ENCODE measurements at places on chromosomes 3 and 15.

DNA sequence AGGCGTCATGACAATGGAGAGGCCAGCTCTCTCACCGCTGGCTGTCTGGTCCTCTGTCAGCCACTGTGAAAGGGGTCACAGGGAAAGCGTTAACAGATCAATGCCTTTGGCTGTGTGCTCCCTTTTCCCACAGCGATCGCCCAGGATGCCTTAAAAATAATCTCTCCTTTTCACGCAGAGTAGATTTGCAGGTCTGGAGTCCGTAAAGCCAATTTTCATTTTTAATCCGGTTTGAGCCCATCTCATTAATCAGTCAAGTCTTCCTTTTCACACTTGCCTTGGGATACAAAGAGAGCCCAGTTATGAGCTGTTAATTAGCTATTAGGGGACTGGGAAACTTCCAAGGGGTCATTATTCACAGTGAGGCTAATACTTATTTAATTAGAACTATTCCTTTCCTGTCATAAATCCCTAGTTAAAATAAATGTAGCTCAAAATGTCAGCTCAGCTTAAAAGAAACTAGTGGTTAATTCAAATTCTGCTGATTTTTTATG, 104.3 kb upstream of the RASGRP1 start:
- DNase-seq: no peak

DNA sequence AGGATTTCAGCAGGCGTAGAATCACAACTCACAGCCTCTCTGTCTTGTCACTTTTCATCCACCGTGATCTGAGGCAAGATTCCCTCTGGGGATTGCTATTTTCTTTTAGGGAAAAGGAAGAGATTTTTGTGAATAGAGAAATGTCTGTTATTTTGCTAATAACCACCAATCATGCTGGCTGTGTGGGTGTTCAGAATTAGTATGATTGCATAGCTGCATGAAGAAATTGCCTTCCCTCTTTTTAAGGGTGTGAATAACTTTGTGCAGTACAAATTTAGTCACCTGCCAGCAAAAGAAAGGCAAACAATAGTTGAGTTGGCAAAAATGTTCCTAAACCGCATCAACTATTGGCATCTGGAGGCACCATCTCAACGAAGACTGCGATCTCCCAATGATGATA, 60.8 kb downstream of the KAT2B start:
- DNase-seq: no peak

- DNase-seq: no peak
Observed at GRCh38 chr3:79178471-79179180, 589.2 kb downstream of the ROBO1 start.

GRCh38 chr3:127739347-127740135, 66.8 kb downstream of the ABTB1 start:
- DNase-seq: no peak

GRCh38 chr15:58565619-58566018, 133.8 kb downstream of the LIPC start:
- DNase-seq: no peak

GRCh38 chr3:4438296-4438695, 28.8 kb downstream of the SUMF1 start:
- DNase-seq: no peak

DNA sequence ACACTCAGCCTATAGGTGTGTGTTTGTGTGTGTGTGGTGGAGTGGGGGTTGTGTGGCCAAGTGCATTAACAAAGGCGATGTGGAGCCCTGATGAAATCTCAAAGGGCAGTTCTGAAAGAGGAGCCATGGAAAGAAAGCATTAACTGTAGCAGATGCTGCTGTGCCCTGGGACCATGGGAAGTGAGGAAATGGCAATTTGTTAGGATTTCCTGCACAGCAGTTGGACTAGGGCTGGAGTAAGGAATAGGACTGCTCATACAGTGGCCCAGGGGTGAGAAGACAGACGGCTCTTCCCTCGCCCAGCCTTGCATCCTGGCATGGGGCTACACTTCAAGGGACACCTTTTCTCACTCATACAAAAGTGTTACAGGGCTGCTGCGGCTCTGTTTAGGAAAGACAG, 12.3 kb upstream of the ZBTB38 start:
- no peak for DNase-seq

GRCh38 chr3:108552267-108553159, 36.7 kb downstream of the CIP2A start:
- DNase-seq: no peak

DNA sequence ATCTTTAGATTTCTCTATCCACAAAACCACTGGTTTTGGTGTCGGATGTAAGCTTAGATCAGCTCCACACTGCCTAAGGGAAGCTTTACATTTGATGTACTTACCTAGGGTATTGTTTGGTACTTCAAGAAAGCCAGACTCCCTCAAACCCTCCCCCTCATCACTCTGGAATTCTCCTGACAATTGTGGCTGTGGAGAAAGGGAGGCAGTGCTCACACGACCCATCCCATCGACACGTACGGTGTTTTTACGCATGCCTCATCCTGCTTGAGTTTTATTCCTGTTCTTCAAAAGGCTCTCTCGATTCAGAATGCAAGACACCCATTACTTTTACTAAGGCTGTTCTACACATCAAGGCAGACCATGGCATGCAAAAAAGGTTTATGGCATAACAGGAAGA, 67.3 kb upstream of the ONECUT1 start:
- DNase-seq: no peak

DNA sequence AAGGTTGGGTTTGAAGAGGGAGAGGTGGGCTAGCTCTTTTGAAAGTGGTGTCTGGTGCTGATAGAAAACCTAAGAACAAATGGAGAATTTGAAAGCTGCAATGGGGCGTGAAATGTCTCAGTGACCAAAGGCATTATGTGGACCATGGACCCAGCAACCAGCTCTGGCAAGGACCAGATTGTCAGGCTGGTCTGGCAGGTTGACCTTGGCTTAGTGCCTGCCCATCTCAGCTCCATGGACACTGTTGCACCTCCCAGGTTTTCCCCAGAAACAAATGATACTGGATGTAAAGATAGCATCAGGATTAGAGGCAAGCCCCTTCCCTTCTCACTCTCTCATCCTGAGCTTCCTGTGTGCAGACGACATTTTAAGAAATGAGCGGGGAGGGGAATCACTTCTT, 302.9 kb upstream of the LRRFIP2 start:
- DNase-seq: no peak

- DNase-seq: no peak
Observed at GRCh38 chr15:70538278-70538677, 225.1 kb downstream of the UACA start.

DNA sequence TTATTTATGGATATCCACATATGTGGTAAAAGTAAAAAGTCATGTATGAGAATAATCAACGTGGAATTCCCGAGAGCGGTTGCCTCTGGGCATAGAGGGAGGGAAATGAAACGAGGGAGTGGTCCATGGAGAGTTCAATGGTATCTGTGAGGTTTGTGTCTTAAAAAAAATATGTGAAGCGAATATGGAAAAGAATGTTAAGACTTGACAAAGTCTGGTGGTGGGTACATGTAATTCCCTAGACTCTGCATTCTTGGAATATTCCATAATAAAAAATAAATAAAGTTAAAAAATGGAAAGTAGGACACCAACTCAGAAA, 28.4 kb downstream of the FAM43A start:
- DNase-seq: no peak

- DNase-seq: no peak
Observed at GRCh38 chr3:193872265-193872753, 263.6 kb upstream of the HES1 start.

DNA sequence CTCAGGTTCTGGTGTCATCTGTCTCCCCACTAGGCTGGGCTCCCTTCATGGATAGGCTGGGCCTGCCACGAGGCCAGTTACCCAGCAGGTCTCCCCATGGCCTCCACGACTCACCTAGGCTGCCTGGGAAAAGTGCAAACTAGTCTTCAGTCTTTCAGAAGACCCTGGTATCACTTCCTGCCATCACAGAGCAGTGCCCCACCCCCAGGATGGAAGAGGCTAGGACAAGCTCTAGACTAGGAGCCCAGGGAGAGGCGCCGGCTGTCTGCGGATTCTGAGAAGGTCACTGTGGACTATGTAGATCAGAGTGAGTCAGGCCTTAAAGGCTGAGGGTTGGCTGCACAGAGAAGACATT, 63.7 kb downstream of the CORO2B start:
- no peak for DNase-seq

- DNase-seq: no peak
Observed at GRCh38 chr3:181773921-181774320, 62.2 kb downstream of the SOX2 start.

- no peak for DNase-seq
Observed at GRCh38 chr3:105866656-105867653, 1.9 kb downstream of the CBLB start.

DNA sequence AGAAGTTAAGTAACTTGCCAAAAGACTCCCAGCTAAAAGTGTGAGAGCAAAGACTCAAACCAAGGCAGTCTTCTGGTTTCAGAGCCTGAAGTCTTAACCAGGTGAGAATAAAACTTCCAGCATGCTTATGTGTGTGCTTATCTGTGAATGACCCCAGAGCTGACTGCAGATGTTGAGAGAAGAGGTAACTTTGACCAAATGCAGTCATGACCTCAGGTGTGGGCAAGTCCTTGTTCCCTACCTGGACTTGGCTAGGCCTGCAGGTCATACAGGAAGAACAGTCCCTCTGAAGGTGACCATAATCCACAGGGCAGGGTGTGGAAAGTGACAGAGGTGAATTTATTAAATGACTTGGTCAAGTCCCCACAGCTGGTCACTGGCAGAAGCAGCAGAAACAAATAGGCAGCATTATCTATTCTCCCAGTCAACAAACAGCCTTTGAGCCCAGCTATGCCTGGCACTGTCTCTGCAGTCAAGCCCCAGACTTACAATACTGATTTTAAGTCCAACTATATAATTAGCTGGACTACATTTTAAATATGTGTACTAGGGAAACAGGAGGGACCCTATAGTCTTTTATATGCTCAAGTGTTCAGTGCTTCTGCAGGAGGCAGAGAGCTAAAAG, 3.0 kb upstream of the CPEB1 start:
- DNase-seq: no peak

DNA sequence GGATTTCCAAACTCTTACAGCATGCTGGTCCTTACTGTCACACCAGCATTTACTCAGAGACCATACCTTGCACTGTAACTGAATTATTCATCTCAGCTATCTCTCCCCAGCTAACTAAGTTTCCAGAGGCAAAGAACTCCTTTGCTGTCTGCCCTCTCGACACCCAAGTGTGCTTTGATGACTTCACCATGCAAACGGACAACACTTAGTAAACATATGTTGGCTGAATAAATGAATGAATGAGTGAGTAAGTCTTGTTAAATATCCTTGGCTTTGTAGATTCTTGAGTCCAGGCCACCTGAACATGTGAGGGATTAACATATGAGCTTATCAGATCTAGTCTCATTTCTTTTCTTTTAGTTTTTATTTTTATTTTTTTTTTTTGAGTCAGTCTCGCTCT, 138.2 kb downstream of the PLD1 start:
- DNase-seq: no peak

GRCh38 chr15:99105514-99106341, 848 bp downstream of the SYNM start:
- no peak for DNase-seq

DNA sequence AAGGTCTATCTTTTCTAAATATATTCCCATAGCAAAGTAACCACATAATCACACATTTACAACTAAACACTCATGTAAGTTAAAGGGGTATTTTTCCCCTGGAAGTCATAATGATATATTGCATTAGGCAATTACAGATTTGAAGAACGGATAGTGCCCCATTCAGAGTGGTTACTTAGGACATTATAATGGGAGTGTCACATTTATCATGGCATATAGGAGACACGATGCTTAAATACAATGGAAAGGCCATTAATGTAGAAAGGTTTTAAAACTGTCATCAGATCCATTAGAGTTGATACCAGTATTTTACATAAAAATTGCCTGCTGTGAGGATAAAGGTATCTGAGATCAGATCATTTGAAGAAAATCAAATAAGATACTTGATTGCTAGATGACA, 582.0 kb upstream of the SEMA6D start:
- no peak for DNase-seq

DNA sequence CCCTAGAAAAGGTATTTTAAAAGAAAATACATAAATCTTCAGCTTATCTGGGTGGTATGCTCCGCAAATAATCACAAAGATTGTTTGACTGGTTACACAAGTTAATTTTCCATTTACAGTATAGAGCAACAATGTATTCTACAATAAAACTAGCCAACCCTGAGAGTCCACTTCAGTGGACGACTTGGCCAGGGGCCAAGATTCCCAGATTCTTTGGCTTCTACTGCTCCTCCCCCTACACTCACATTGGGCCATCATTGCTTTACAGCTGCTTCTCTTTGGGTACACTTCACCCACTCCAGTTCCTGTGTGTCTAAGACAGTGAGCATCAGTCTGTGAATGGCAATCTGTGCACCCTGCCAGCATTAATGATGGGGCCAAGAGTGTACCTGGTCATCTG, 17.2 kb upstream of the PRICKLE2 start:
- no peak for DNase-seq

DNA sequence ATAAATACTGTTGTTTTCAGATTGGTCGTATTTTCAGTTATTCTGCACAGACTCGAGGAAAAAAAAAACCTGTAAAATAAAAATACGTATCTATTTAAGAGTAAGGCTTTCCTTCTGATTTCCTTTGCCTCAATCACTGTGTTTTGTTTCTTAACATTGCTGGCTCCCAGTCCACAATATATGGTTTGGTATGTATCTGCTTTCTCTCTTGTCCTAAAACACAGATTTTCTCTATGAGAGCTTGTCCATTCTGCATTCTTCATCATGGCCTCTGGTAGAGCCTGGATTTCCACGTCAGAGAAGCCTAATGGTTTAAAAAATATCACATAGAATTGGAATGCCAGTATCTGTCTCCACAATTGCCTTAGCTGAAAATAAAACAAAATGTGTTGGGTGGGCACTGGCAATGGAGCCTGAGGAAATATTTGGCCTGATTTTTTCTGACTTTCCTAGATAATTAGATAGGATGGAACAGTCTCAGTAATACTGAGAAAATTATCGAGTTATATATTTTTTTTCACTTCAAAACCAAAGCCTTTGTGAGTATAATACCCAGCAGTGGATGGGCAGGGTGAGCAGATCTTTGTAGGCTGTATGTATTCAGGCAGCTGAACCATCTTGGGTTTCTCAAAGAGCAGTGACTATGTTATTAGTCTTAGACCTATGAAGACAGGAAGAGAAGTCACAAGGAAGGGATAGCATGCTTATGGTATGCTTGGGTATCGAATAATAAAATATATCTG, 1.9 kb downstream of the CD200 start:
- DNase-seq: no peak

- DNase-seq: no peak
Observed at GRCh38 chr15:44529864-44530604, 6.9 kb upstream of the EIF3J start.

All from GOT3 (cell line).